ENCODE measurements at places on chromosomes 12 and 14.

GRCh38 chr12:103956509-103957027 lies 9.1 kb upstream of the TDG start:
- no peak for DNase-seq

GRCh38 chr14:75513911-75514672 lies 8.2 kb upstream of the BATF start:
- DNase-seq = no peak

GRCh38 chr12:1279050-1279449 lies 288.0 kb downstream of the ERC1 start:
- no peak for DNase-seq

DNA sequence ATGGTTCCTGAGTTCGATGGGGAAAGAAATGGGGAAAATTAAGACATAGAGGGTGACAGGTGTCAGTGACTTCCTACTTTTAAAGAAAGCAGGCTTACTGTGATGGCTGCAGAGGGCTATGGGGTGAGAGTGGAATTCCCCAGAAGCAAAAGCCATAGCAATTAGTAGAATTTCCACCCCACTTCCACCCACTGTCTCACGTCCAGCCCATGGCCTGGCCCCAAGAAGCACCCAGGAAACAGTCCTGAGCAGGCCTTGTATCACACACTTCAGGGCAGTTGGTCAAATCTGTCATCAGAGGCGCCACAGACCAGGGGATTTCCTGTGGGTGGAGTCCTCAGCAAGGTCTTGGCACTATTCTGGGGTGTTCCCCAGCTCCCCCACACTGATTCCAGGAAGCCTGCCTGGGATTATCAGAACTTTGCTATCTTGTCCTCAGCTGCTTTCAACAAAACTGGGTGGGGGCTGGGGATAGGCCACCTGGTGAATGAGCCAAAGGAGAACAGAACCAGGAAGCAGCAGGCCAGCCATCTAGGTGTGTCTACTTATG lies 120.1 kb upstream of the CCND2 start:
- DNase-seq = no peak

- no peak for DNase-seq
Measured at GRCh38 chr12:9214534-9214933, 6.3 kb upstream of the PZP start.

GRCh38 chr12:8453796-8454195 lies 2.0 kb upstream of the CLEC6A start:
- DNase-seq = no peak
